ENCODE measurements at places on chromosomes 11 and 22.
A peak's percentile ranks its signal among the peaks of the same experiment; 100 is the strongest.

DNA sequence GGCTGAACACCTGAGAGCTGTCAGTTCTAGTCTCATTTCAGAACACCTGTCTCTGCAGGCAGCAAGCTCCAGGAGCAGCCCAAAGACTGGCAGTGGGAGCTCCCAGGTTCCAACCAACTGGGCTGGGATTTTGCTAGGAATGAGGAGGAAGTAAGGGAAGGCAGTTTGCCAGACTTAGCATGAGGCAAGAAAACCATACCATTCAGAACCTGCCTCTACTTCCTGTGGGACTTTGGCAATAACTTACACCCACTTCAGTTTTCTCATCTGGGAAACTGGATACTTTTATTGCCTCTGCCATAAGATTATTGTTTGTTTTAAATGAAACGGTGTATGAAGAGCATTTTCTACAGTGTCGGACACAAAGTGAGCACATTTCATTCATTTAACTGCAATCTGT lies 363.7 kb upstream of the ISX start:
- no peak for DNase-seq

DNA sequence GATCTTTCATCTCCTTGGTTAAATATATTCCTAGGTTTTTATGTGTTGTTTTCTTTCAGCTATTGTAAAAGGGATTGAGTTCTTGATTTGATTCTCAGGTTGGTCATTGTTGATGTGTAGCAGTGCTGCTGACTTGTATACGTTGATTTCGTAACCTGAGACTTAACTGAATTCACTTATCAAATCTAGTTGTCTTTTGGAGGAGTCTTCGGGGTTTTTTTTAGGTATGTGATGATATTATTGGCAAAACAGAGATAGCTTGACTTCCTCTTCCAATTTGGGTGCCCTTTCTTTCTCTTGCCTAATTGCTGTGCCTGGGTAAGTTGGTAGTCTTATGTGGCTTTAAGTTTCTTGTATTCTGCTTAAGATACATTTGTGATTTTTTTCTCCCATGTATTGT lies 52.8 kb downstream of the CBL start:
- no peak for DNase-seq

GRCh38 chr11:62430425-62430824 lies 11.6 kb downstream of the SCGB1A1 start:
- DNase-seq = peak; percentile 91

DNA sequence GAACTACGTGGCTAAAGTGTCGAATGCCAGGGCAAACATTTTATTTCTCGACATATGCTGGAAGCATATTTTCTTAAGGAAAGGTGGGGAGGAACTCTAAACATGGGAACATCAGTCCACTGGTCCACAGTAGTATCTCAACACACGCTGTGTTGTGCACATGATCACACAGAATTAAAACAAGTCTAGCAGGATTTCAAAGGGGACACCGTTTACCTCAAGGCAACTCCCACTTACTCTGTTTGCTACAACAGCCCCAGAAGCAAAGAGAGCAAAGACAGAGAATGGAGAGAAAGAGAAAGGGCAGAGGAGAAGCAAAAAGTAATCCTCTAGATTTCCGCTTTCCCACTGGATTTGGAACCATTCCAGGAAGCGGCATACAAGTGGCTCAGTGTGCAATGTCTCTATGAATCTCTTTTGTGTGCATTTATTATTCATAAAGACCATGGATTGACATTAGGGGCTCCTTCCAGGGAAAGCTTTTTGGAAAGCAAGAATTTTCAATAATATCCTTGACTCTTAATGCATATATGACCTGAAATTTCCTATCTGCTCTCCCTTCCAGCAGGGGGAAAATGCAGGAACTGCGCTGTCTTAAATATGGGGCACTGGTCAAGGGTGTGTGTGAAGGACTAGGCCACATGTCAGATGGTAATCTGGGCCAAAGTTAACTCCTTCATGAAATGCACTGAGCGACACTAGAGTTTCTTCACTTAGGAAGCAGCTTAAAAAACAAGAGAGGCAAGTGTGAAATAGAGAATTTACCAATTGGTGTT lies 34.8 kb upstream of the CCDC34 start:
- DNase-seq = no peak

DNA sequence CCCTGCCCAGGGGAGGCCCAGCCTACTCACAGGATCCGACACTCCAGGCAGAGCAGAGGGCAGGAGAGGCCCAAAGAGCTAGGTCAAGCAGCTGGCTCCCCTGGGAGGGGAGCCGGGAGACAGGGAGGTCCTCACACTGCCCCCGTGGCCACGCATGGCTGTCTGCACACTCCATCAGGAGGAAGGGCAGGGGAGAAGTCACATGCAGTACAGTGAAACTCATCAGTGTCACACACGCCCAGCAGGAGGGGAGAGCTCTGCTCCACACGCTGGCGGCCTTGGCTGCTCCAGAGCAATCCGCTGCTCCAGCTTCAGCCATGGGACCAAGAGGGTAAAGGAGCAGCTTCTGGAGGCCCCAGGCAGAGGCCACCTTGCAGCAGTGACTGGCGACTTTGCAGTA lies 14.3 kb downstream of the TCIRG1 start:
- no peak for DNase-seq

DNA sequence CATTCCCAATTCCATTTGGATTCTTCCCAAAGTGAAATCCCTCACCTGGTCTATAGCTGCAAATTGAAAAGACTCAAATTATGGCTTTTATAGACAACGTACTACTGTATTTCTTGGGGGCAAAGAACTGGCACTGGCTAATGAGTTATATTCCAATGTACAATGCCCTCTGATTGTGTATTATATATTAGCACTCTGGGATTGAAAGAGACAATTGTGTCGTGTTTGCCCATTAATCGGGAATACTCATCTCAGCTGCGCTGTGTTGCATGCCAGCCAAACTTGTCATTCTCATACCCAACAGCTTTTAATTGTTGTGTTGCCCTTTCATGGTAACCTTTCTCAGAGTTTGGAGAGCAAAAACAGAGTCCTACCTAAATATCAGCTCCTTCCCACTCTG lies 55.0 kb upstream of the ZBTB44 start:
- DNase-seq = no peak

DNA sequence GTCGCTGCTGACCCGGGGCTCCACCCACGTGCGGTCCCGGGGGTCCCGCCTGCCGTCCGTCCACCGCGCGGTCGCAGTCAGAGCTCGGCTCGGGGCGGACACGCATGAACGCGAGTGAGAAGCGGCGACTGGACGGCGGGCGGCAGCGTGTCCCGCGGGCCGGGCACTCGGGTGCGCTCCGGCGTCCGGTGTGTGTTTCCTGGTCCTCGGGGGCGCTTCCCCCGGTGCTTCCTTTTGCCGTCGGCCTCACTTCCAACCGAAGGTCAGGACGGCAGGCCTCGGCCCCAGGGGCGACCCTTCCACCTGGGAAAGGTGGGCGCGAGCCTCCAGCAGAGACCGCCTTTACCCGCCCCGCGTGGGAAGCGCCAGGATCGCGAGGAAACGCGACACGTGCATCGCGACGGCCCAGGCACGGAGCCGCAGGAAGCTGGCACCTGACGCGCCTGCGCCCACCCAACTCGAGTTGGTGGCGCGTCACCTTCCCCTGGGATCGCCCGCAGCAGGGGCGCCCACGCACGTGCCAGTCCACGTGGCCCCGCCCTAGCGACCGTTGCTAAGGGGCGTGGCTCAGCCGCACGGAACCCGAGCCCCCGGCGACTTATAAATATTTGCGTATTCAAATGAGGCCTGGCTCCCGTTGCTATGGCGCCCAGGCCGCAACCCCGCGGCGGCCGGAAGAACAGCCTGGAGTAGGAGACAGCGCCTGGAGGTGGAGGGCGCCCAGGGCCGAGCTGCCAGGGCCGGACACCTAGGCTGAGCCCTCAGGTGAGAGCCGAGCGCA lies at the start of gene LRRC56:
Gene LRRC56, plus strand, starts transcription at position 687 of the 781 bp plus-strand sequence. CDS start 3,158 bp downstream, outside the sequence.
- DNase-seq = peak; percentile 72

- DNase-seq = no peak
These were observed 2.3 kb downstream of the PRR33 start for GRCh38 chr11:1889224-1889930.

DNA sequence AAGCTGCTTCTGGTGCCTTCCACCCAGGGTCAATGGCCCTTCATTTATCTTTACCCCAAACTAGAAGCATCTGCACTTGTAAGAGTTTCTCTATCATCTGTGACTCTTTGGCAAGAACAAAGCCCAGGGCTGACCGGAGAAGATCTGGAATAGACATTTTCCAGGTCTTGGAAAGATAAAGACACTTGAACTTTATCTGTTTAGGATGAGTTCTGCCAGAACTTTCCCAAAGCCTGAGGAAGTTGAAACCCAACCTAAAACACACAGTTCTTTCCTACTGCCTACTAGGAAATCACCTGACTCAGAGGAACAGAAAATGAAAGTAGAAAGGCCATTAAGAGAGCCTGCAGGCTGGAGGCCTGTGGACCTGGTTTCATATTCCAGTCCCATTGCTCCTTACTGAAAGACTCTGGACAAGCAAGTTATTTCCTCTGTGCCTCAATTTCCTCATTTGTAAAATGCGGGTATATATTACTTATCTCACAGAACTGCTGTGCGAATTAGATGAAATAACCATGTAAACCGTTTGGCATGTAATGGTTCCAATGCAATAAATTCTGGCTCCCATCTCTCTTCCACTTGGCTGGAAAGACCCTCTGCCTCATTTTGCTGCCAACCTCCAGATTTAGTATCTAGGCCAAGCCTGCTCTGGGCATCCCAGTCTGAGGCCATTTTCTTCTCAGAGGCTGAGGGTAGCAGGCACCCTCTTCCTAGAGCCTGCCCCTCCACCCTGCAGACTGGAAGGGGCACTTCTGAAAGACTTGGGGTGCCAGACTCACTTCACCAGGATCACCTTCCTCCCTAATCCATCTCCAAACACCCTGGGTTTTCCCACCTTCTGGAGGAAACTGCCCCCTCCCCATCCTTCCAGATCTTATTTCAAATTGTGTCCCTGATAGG lies 1.2 kb downstream of the UBE2L6 start:
- DNase-seq = peak; percentile 14

Data from fibroblast of upper back skin (primary cell).